ENCODE measurements at places on chromosomes 12 and 14.

DNA sequence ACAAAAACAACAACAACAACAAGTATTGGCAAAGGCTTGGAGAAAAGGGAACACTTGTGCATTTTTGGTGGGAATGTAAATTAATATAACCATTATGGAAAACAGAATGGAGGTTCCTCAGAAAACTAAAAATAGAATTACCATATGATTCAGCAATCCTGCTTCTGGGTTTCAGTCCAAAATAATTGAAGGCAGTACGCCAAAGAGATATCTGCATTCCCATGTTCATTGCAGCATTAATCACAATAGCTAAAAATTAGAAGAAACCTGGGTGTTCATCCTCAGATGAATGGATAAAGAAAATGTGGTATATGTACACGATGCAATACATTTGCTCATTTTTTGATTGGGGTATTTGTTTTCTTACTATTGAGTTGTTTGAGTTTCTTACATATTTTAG lies 813.0 kb downstream of the NRXN3 start:
- DNase-seq = no peak

GRCh38 chr12:68410018-68410660 lies 78.0 kb upstream of the MDM1 start:
- no peak for DNase-seq

- DNase-seq = no peak
Measured at GRCh38 chr12:115079760-115080159, 395.8 kb upstream of the TBX3 start.

GRCh38 chr14:75702616-75703261 lies 41.7 kb downstream of the TTLL5 start:
- DNase-seq = no peak

DNA sequence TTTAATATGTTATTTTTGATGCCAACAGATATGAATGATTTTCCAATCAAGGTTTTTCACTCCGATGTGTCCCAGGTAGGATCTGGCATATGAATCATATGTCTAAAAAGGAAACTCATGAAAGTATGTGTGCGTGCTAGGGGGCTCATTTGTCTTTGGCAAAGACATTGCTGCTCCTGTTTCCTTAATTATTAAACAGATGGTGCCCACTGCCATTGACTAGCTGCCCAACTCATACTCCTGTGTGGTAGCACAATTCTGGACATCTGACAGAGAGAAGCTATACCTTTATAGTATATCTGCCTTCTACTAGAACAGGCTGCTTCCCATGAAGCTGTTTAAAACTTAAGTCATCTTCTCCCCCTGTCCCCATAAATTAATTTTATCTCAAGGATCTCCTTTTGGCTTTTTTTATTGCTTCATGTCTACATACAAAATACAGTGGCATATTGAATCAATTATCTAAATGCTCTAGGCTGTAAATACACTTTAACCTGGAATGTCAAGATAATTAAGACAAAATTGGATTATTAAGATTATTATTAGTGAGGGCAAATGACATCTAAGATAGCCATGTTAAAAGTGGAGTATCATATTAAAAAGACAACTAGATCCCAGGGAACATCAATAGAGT lies 1.4 kb upstream of the PDE3A start:
- no peak for DNase-seq

- DNase-seq = no peak
Measured at GRCh38 chr12:48041591-48042423, 37.5 kb upstream of the COL2A1 start.

- no peak for DNase-seq
Measured at GRCh38 chr12:14187002-14187401, 178.5 kb upstream of the ATF7IP start.

DNA sequence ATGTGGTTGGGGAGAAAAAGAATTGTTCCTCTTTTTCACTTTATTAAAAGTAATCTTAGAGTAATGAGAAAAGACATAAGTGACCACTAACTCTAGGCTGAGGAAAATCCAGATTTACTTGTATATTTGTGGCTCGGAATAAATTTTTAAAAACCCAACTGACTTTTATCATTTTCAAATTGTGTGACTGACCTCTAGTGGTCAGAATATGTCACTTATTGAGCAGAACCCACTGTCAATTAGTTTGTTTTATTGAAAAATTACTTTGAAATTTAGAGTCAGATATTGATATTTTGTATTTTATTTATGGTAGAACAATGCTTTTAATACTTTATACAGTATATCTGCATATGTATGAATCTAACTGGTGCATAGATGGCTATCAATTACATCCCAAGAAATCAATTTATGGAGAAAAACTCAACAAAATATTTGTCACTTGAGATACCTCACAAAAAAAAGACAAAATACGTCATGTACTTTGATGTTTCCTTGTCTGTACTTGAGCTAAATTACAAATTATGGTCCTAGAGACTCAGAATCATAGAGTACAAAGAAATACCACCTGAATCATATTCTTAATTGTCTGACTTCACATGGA lies 229.4 kb downstream of the CNTN1 start:
- no peak for DNase-seq

DNA sequence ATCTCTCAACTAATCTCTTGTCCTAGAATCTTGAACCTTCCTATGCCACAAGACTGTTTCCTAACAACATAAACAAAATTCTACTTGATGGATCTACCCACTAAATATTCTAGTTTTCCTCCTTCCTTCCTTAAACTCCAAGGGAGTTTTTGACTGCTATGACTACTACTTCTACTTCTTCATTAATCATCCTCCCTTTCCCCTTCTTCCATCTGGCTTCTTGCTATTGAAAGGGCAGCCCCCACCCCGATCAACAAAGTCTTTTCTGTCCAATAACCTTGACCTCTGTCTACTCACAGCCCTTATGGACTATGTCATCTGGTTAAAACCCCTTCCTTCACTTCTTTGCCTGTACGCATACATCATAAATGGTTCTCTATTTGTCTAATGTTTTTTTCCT lies 5.6 kb downstream of the LTA4H start:
- no peak for DNase-seq

GRCh38 chr14:104282332-104283196 lies 144.2 kb downstream of the KIF26A start:
- DNase-seq = no peak

DNA sequence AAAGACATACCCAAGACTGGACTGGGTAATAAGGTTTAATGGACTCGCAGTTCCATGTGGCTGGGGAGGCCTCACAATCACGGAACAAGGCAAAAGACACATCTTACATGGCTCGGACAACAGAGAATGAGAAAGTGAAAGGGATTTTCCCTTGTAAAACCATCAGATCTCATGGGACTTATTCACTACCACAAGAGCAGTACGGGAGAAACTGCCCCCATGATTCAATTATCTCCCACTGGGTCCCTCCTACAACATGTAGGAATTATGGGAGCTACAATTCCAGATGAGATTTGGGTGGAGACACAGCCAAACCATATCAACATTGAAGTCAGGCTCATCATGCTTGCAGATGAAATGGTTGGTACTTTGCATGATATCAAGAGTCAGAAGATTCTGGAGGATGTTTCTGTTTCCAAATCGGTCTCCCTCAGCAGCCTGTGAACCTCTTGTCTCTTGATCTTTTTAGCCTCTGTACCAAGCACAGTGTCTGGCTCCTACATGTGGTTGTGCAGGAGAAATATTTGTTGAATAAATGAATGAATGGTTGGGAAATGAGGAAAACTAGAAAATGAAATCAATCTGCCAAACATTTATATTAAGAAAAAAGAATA lies 98.6 kb downstream of the VRK1 start:
- DNase-seq = no peak

DNA sequence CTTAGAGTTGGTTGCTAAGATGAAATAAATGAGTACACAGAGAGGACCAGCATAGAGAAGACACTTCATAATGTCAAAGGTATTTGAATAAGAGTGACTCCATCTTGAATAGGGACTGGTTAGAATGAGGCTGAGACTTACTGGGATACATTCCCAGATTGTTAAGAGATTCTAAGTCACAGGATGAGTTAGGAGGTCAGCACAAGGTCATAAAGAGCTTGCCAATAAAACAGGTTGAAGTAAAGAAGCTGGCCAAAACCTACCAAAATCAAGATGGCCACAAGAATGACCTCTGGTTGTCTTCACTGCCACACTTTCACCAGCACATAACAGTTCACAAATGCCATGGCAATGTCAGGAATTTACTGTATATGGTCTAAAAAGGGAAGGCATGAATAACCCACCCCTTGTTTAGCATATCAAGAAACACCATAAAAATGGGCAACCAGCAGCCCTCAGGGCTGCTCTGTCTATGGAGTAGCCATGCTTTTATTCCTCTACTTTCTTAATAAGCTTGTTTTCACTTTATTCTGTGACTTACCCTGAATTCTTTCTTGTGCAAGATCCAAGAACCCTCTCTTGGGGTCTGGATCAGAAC lies 8.3 kb upstream of the SERPINA1 start:
- DNase-seq = no peak

GRCh38 chr12:12704593-12705230 lies 8.7 kb upstream of the GPR19 start:
- DNase-seq = peak; percentile 88

DNA sequence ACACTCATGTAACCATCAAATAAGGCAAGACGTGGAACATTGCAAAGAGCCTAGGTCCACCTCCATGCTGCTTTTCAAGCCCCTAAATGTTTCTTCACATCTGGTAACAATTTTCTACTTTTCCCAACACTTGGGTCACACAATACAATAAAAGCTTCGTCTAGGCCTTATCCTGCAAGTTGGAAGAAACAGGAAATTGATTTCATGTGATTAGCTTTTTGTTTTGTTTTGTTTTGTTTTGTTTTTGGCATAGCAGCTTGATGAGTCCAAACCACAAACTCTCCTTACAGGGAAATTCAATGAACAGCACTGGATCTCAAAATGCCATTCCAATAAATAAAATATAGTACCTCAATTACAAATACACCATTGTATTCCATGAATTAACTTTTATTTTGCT lies 19.3 kb downstream of the TAS2R50 start:
- DNase-seq = no peak

GRCh38 chr14:72901361-72901760 lies 7.5 kb upstream of the DPF3 start:
- DNase-seq = no peak

DNA sequence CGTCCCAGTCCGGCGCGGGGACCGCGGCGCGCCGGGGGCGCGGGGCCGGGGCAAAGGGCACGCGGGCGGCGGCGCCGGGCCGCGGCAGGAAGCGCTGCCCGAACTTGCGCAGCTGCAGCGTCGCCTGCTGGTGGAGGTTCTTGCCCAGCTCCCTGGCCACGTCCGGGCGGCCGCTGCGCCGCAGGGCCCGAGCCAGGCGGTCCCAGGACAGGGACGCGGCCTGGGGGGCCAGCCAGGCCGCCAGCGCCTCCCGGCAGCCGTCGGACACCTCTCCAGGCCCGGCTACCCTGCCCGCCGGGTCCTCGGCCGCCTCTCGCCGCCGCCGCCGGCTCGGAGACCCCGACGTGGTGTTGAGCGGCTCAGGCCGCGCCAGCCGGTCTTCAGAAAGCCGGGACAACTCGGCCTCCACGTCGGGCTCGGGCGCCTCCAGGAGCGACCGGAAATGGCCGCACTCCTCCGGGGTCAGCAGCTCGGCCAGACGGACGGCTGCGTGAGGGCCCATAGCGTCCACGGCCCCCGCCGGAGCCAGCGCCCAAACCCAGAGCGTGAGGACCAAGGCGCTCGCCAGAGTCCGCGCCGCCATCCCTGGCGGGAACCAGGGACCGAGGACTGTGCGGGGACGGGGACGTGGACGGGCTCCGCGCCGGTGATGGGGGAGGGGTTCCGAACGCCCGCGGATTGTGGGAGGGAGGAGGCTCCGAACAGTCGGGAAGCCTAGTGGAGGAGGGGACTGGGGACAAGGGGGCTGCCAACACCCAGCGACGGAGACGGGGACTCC lies 34.0 kb downstream of the FIGNL2 start:
- no peak for DNase-seq

DNA sequence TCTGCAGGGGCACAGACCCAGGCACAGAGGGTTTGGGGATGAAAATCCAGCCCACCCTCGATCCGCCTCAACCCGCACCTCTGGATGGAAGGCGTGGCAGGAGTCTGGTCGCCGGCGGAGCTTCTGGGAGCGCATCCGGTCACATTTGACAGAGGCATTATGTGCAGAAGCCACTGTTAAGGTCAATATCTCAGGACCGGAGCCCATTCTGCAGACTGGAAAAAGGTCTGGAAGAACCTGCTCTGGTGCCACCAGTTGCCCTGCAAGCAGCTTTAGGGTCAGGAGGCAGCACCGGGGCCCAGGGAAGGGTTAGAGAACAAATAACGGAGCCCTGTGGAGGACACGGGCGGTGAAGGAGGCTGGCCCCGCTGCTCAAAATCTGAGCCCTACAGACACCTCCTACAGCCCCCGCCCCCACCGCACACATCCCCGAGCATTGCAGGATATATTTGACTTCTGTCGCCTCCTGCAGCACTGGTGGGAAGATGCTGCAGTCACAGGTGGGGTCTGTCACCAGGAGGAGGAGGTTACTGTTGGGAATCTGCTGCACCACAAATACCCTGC lies 25.1 kb upstream of the LRTM2 start:
- no peak for DNase-seq

DNA sequence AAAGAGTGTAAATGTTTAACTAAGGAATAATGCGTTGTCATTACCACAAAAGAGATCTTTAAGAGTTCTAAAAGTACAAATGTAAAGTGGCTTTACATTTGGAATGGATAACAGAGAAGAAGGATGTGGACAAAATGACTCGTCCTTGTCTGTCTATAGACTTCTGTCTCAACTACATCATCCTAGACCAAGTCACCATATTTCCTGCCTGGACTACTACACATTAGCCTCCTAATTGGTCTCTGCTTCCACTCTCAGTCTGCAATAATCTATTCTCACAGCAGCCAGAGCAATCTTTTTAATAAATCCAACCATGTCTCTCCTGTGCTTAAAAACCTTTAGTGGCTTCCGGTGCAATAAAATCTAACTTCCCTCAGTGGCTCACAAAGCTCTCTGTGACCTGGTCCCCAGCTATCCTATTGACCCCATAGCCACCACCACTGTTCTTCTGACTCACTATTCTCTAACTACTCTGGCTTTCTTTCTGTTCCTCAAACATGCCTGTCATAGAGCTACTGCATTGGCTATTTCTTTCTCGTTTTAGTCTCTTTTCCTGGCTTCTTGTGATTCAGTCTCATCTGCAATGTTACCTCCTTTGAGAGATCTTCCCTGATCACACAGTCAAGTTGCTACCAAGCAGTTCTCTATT lies 91.1 kb downstream of the MYF5 start:
- DNase-seq = peak; percentile 26

GRCh38 chr14:95313707-95314106 lies 6.0 kb downstream of the CLMN start:
- DNase-seq = peak; percentile 24

DNA sequence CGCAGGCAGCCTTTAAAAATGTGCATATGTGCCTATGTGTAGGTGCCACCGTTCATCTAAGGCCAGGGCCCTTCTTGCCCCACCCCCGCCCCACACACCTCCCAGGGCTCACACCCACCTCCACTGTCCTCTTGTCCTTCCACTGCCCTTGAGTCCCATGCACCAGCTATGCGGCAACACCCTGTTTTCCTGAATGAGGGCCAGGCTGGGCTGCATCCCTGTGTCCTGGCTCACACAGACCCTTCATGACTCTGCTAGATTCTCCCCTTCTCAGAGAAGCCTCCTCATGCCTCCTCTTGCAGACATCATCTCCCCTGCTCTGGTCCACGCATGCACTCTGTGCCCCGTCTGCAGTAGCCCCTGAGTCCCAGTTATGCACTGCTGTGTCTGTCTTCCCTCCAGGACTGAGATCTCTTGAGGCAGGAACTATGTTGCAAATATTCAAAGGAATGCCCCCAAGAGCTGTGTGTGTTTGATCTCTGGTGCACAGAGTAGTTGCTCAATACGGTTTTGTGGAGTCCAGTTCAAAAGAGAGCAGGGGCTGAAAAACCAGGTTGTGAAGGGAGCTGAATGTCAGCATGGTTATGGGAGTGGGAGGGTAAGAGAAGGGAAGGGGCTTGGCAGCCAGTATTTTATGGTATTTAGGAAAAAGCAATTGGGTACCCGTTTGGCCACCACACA lies 47.3 kb upstream of the ESRRB start:
- no peak for DNase-seq

Measured in RCC 7860 (cell line).